ENCODE measurements at places on chromosomes 2 and 18. TPM values are rescaled to one million over a fixed set of nuclear protein-coding genes. Genes with fewer than 3 reads are reported as not detected.

The MDH1B gene
- total RNA-seq = 0.54 TPM

The CCDC68 gene
- total RNA-seq = 0.54 TPM

The AFTPH gene
- total RNA-seq = 21.9 TPM

The TMEM198 gene
- total RNA-seq = 0.18 TPM

The MC5R gene
- not detected for total RNA-seq

The CDH2 gene
- total RNA-seq = 111 TPM
